DMS53 (cell line): ENCODE measurements at places on chromosomes 5 and 9.

DNA sequence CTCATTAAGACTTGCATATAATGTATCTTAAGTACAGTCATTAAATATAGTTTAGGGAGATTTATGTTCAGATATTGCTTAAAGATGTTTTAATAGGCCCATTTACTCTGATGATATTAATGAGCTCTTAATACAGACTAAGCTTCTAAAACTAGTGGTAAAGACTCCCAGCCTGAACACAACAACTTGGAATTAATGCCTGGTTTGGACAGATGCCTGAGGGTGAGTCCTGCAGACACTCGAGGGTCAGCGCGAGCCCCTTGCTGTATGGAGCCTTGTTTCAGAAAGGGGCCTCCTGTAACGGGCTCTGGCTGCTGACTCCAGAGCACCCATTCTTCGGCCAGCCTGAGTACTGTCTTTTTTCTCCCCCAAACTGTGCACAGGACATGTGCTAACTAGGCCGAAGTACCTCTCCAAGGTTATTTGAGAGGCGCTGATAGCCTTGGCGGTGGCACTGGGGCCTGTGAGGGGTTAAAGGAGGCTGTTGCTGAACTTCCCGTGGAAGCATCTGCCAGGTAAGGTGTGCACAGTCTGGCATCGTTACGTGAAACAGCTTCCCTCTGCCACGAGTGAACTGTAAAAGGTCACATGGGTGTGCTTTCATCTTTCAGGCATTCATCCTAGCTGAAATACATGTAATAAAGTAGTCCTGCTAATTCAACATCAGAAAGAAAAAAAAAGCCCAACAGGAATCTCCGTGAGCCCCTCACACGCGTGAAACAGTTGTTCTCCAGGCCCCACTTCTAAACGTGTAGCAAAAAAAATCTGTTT is 113.4 kb downstream of the MVB12B start:
- DNase-seq: no peak

- DNase-seq: no peak
These were observed 1.3 kb downstream of the SHC3 start for GRCh38 chr9:89177012-89177943.

DNA sequence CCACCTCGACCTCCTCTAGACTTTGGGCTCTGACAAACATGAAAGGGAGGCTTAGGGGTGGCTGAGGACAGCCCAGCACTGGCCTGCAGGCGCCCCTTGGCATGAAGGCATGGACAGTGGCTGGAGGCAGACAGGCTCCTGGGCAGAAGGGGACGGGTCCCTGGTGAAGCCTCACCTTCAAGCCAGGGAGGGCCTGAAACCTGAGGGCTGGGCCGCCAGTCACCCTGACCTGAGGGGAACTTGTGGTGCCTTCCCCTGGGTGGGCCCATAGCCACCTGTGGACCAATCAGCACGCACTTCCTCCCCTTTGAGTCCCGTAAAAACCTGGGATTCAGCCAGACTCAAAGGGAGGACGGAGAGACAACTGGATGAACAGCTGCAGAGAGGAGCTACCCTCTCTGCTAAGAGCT is 90.4 kb upstream of the PUM3 start:
- no peak for DNase-seq

DNA sequence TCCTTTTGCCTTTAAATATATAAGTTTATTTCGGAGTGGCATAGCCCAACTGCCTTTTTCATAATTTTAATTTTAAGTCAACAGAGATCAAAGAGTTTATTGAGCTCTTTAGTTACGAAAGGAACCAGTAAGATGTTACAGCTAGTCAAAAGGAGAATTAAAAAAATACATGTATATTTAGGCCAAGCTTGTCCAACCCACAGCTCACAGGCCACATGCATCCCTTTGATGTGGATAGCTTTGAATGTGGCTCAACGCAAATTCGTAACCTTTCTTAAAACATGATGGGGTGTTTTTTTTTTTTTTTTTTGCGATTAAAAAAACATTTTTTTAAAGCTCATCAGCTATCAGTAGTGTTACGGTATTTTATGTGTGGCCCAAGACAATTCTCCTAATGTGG is 50.2 kb upstream of the IL31RA start:
- DNase-seq: no peak

DNA sequence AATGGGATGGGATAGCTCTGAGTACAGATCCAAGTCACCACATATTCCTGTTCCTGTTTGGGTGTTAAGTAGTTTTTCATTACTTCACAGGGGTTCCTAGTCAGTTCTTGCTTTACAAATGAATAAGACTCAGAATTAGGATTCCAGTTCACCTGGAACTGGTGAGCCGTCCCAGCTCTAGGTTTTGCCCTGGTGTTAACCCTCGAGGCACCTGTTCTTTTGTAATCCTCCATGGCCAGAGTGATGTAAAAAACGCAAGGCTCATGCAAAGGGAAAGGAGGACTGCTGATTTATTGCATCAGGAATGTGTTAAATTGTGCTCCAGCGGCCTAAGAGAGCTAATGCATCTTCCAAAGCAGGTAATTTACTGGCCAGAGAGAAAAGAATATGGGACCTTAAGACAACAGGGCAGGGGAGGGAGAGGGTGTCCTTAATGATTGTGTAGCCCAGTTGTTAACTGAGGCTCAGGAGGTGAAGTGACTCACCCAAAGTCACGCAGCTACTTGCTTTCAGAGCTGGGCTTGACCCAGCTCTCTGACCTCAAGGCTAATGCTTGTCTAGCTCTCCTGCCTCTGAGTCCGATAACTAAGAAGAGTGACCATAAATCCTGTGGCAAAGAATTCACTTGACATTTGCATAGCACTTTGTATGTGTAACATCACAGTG is 70.5 kb downstream of the DMRT2 start:
- no peak for DNase-seq

DNA sequence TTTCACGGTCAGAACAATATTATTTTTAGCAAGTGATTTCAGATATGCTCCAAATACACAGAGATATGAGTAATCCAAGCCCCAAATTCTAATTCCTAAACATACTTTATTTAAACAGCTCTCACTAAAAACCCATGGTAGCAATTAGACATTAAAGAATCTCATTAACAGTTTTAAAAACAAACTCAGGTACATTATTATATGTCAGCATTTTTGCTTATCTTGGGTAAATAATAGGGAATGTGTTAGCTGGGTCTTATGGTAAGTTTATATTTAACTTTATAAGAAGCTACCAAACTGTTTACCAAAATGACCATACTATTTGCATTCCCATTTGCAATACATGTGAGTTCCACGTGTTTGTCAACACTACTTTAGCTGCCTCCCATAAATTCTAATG is 511.1 kb downstream of the HTR1A start:
- no peak for DNase-seq

- DNase-seq: no peak
These were observed 33.5 kb upstream of the HTR4 start for GRCh38 chr5:148687871-148688270.

DNA sequence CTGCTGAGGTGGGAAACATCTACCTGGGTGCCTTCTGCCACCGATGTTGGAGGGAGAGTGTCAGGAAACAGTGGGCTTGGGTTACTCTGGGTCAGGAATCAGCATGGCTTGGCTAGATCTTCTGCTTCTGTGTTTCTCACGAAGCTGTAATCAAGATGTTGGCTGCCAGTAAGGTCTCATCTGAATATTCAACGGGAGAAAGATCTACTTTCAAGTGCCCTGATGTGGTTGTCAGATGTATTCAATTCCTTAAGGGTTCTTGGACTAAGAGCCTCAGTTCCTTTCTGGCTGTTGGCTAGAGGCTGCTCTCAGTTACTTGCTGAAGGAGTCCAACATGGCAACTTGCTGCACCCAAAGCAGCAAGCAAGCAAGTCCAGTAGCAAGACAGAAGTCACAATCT is 41.9 kb upstream of the STOM start:
- DNase-seq: no peak

DNA sequence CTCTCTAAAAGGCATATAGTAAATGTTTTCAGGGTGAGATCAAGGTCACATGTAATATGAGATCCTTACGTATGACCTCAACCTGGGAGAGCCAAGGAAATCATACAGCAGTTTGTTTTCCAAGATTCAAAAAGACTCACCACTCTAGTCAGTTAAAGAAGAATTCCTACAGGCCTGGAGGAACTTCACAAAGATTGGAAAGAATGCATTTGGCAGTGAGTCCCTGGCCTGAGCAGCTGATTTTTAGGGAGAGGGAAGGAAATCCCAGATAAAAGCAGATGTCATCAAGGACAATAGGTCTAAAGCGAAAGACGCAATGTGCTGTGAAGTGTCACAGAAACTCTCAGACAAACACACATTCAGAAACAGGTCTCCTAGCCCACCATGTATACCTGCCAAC is 424.0 kb upstream of the ZNF462 start:
- DNase-seq: no peak

DNA sequence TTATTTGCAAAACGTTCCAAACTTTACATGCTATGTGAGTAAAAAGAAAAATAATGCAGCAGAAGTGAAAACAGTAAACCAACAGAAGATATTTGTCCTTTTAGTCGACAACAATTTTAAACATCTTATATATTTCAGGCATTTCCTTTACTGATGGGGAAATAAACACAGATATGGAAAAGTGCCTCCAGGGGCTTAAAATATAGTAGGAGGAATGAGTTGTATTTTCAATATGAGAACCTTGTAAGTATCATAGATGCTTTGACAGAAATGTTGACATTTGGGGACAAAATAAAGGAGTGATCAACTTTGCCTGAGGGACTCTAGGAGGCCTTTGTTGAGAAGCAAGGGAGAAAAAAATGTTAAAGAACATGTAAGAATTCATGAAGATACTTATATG is 1043.5 kb downstream of the CDH12 start:
- DNase-seq: no peak

DNA sequence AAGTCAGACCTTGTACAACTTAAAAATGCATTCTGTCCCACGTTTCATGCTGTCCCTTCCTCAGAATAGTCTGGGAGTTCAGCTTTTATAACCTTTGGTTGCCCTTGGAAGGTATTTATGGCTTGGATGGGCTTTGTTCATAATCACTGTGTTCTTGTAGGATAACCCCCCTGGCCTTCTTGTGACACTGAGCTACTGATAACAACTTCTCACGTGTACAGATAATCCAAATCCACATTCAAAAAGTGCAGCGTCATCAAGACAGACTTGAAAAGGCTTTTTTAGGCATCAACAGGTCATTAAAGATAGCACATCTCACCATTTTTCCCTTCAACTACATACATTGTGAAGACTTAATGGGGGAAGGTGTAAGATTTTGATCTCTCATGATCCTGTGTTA is 42.0 kb downstream of the SLC1A3 start:
- no peak for DNase-seq

- DNase-seq: no peak
These were observed at the start of gene FABP6 for GRCh38 chr5:160229190-160229742. Gene FABP6 (plus strand): TSS chr5:160229506. CDS start chr5:160229558, 52 bp downstream.

DNA sequence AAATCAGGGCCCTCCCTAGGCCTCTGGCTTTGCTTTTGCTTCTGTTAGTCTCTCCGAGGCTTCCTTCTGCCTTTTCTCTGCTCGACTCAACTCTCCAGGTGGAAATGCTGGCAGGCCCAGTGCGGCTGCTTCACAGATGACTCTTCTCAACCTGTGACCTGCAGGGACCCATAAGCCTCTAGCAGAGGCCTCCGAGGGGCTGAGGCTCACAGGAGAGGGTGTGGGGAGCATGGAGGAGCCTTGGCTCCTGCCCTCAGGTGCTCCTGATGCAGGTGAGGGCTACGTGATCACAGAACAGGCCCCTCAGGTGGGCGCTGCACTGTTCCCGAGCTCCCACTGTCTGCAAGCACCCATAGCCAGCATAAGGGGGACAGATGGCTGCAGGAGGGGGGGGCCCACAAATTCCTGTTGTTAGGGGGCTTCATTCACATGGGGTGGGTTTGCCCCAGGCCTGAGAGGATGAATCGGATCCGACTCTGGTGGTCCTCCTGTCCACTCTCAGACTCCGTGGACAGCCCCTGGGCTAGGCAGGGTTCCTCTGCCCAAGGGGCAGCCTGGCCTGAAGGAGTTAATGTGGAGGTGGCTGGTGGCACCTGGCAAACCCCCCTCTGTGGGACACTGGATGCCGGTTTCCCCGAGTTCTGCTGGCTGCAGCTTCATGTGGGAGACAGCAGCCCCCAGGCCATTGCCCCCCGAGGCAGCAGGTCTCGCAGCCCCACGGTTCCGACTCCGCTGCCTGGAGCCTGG is 10.9 kb upstream of the FCN2 start:
- DNase-seq: no peak

DNA sequence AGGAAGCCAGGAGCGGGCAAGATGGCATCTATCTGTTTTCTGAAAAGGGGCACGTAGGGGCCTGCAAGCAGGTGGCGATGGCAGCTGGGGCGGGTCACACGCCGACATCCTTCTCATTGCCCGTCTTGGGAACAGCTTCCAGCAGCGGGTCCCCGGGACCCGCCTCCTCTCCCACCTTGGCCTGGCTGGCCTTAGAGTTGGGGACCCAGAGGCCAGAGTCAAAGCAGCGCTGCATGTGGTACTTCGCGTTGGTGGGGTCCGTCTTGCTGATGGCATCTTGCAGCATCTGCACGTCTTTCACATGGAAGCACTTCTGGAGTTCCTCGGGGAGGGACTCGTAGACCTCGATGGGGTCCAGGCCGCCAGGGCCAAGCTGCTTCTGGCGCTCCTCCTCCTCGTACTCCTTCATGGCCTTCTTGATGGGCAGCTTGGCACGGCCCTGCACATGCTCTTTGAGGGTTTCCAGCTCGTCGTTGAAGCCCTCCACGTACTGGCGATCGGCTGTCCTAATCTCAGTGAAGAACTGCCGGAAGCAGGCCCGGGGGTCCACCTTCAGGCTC is 127.6 kb upstream of the CLINT1 start:
- DNase-seq: no peak

- no peak for DNase-seq
These were observed 78.1 kb downstream of the MED27 start for GRCh38 chr9:132001567-132001966.

GRCh38 chr9:134971196-134971595 is 53.5 kb upstream of the FCN1 start:
- DNase-seq: no peak

- DNase-seq: no peak
These were observed 1.9 kb downstream of the MYOZ3 start for GRCh38 chr5:150662731-150663516.

DNA sequence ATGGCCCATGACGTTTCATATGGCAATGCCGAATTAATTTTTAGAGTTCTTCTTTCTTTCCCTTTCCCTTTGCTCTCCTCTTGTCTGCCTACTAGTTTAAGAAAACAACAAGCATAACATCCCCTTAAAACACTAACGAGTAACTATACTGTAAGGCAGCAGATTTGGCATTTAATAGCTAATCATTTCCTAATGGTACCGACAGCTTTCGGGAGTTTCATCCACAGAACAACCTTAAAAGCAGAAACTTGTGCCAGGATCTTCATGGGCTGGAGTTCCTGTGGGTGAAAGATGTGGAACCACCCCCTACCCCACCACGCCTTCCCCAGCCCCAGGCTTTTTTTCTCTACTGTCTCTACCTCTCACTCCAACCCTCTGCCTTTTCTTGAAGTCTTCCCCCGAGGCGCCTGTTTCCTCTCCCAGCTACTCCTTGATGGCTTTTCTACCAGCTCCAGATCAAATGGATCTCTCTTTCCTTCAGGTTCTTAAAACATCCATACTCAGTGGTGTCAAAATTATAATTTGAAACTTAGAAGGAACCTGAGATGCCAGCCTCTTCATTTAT is 319.5 kb downstream of the PIK3R1 start:
- DNase-seq: no peak

GRCh38 chr9:22160221-22160620 is 151.1 kb upstream of the CDKN2B start:
- no peak for DNase-seq

GRCh38 chr9:16032799-16033198 is 480.0 kb downstream of the CCDC171 start:
- peak; percentile 1 for DNase-seq

- DNase-seq: no peak
These were observed 120.4 kb downstream of the SPATA31D1 start for GRCh38 chr9:82108941-82109340.
